ENCODE measurements at places on chromosomes 16 and 17.
A peak's percentile ranks its signal among the peaks of the same experiment; 100 is the strongest.

- DNase-seq = peak; percentile 82
Measured at GRCh38 chr17:66952031-66952524, 12.4 kb upstream of the CACNG4 start.

DNA sequence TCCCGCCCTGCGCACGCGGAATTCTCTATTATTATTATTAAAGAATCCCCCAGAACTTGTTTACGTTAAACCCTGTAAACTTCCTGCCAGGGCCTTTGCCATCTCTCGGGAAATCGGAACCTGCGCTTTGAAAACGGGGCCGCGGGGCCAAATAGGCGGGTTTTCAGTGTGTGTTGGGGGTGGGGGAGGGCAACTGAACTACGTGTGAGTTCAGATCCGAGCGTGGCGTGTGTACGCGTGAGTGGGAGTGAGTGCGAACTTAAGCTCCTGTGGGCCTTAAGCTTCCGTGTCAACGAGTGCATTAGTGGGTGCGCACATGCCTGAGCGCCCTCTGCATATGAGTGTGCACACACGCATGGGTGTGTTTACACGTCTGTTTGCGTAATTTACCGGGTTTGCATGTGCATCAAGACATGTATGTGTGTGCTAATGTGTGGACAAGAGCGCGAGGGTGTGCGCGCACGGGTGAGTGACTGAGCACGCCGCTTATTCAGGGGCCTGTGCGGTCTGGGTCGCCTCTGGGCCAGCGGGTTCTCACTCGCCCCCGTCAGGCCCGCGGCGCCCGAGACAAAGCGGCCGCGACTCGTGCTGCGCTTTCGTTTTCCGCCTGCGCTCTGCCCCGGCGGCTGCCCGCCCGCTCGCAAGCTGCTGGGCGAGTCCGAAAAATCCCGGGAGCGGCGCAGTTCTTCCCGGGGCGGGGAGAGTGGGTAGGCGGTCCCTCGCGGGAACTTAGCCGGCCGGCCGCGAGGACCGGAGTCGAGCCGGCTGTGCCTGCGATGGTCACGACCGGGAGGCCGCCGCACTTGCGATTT, 1.2 kb upstream of the FOXF1 start:
- no peak for DNase-seq

- DNase-seq = no peak
Measured at GRCh38 chr17:71502443-71502842, 618.4 kb upstream of the SOX9 start.

DNA sequence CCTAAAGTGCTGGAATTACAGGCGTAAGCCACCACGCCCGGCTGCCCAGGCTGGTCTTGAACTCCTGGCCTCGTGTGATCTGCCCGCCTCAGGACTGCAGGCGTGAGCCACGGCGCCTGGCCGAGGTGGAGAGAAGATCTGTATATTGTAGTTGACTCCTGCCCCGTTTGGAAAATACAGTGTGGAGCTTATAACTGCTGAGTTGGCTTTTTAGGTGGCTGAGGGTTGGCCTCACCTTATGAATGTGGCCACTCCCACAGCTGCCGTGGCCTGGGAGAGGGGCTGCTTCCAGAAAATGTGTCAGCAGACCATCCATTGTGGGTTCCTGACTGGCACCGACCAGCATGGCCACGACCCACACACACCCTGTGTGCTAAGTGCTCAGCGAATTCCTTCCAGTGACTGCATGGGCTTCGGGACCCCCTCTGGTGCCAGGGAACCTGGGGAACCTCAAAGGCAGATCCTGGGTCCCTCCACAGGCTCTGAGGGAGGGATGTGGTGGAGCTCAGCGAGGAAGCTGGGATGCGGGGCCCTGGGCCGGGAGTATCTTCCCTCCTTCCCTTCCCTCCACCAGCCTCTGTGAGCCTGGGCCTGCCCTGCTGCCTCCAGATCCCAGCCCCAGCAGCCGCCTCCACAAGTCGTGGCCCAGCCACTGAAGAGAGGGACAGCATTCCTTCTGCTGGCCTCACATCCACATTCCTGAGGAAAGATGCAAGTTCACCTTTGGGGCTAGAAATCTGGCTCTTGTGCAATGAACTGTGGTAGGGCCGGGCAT, 10.9 kb upstream of the RAB11FIP3 start:
- no peak for DNase-seq

- DNase-seq = no peak
Measured at GRCh38 chr17:19242323-19242722, 5.2 kb downstream of the EPN2 start.

DNA sequence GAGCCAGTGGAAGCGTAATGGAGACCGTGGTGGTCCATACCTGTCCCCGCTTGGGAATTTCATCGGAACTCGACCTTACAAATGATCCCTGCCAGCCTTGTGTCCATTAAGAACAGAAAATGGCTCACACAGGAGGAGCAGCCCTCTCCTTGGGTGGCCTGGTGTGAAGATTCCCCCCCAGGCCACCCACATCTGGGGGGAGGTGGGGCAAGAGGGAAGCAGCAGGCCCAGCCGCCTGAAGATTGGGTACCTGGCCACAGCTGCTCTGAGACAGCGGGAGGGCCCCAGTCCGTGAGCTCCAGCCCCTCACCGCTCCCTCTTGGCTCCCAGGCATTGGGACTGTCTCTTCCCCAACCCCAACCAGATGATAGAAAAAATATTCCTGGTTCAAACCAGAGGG, 277.8 kb upstream of the FOXF1 start:
- no peak for DNase-seq

GRCh38 chr17:4947010-4947410, 1.3 kb downstream of the PFN1 start:
- no peak for DNase-seq

GRCh38 chr17:80990921-80991644, 558 bp upstream of the CHMP6 start:
- no peak for DNase-seq

DNA sequence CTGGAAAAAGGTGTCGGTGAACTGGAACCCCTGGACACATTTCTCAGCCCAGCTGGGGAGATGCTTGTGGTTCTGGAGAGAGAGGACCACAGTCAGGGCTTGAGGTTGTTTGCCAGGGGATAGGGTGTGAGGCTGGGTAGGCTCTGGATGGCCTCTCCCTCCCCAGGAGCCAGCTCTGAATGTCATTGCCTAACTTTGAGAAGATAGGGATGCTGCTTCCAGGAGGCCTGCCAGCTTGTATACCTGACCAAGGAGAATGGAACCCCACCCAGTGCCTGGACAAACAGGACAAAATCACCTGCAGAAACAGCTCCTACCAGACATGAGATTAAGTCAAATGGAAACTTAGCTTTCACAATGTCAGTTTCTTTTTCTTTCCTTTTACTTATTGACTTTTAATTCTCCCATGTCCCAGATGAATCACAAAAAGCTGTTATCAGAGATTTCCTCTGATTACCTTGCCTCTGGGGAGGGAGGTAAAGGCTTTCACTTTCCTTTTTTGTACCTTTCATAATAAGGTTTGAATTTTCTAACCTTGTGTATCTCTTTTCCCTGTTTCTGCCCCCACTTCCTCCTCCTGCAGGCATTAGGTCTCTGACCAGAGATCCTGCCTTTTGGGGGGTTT, 29.8 kb upstream of the PLLP start:
- DNase-seq = no peak

- no peak for DNase-seq
Measured at GRCh38 chr16:19481296-19481695, 40.6 kb downstream of the GDE1 start.

DNA sequence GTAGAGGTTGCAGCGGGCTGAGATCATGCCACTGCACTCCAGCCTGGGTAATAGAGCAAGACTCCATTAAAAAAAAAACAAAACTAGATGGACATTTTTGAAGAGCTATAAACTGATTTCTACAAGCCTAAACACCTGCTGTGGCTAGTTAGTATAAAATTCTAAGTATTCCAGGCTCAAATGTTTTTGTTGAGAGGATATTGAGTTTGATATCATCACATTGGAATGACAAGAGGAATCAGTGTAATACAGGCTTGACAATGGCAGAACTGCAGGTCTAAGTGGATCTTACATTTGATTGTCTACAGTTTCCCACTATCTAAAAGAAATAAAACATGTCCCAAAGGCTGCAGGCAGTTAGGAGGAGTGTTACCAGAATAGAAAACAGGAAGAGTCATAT, 23.9 kb upstream of the DLX3 start:
- DNase-seq = no peak

DNA sequence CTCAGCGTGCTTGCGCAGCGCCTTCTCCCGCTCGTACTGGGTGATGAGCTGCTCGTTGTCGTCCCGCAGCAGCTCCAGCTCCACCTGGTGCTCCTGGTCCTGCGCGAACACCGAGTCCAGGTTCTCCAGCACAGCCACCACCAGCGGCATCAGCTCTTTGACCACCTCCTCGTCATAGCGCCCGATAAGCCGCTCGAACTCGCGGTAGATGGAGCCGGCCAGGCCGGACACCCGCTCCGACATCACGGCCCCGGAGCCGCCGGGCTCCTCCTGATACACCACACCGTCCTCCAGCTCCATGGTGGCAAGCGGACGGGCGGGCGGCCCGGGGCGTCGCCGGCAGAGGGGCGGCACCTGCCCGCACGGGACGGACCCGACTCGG, 320 bp downstream of the SPAG9 start:
- DNase-seq = no peak

DNA sequence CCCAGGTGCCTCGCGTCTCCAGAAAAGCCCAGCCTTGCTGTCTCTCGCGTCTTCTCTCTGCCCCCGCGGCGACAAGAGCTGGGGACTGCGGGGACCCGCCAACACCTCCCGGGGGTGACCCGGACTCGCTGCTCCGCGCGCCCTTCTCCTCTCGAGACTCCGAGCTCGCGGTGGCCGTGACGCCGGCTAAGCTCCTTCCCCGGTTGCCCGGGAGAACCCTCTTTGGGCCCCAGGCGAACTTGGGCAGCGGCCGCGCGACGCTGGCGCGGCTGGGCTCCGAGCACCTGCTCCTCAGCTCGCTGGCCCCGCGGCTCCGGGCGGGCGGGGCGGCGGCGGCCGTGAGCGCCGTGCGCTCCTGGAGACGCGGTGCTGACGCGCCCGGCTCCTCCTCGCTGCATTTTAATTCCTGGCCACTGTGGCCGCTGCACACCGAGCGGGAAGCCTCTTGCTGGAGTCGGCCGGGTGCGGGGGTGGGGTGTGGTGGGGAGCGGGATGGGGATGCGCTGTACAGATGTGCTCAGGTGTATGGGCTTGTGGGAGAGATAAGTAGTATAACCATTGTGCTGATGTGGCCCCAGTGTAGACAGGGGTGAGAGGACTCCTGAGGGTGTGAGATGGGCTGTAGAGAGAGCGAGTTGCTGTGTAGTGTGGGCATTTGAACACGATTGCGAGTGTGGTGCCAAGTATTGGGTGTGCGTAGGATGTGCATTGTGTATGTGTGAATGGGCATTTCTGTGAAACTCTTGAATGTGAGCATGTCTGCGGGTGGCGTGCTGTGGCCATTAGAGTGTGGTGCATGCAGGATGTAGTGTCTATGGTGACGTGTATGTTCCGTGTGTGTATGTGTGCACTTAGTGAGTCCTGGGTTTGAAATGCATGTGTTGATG, at the start of gene ASIC2:
TSS of gene ASIC2 (minus strand) at position 315 of the 887 bp plus-strand sequence.
- DNase-seq = no peak

GRCh38 chr17:36627101-36627500, 25.7 kb downstream of the MRM1 start:
- no peak for DNase-seq

- DNase-seq = peak; percentile 50
Measured at GRCh38 chr16:49021136-49021535, 260.5 kb downstream of the CBLN1 start.

- DNase-seq = no peak
Measured at GRCh38 chr17:72719206-72719577, 373.3 kb downstream of the SLC39A11 start.

DNA sequence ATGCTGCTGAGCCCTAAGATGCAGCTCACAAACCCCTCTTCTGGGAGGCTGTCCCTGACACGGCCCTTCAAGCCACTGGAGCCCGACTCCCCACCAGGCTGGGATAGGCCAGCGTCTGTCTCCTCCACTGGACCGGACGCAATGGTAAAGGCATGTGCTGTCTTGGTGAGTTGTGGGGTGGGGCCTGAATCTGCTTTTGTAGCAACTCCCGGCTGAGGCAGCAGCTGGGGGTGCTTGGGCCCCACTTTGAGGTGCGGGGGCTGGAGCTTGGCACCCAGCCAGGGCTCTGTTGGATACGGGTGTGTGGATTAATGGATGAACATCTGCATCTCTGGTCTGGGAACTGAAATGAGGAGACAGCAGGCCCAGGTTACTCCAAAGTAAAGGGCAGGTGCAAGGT, 3.5 kb upstream of the NLRC3 start:
- DNase-seq = peak; percentile 5

GRCh38 chr17:82152114-82152513, 54.1 kb upstream of the FASN start:
- DNase-seq = no peak

GRCh38 chr16:50618238-50618918, 62.7 kb downstream of the SNX20 start:
- DNase-seq = no peak

DNA sequence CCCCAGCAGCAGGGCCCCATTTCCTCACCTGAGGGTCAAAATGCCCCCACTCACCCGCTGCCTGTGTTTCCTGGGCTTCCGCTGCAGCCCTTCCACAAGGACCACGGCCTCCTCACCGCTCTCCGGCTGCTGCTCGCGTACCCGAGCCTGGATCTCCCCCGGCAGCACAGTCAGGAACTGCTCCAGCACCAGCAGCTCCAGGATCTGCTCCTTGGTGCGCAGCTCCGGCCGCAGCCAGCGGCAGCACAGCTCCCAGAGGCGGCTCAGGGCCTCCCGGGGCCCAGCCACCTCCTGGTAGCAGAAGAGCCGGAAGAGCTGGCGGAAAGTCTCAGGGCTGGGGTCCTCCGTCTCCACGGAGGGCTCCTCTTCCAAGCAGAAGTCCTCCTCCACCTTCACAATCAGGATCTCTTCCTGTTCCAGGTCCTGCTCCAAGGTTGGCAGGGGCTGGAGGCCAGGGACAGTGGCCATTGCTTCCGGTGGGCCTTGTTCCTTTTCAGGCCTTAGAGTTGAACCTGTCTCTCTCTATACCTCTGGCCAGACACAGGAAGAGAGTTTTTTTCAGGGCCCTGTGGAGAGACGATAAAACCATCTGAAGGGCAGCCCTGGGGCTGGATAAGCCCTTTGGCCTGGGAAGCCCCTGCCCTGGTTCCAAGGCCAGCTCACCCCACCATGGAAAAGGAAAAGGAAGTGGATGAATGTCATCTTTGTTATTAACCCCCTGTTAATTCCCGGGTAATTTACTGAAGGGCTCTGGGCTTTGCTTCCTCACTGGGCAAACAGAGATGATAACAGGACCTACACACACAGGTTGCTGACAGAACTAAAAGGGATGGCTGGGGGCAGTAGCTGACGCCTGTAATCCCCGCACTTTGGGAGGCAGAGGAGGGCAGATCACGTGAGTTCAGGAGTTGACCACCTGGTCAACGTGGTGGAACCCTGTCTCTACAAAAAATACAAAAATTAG, 1.2 kb downstream of the ZNF500 start:
- no peak for DNase-seq

All from GM04503 (cell line).